ENCODE measurements at places on chromosomes 1 and 21.

- DNase-seq, result no peak
These were observed 163.9 kb downstream of the AKT3 start for GRCh38 chr1:243686159-243686558.

- no peak for DNase-seq
These were observed 671.9 kb upstream of the USP24 start for GRCh38 chr1:55886856-55887712.

DNA sequence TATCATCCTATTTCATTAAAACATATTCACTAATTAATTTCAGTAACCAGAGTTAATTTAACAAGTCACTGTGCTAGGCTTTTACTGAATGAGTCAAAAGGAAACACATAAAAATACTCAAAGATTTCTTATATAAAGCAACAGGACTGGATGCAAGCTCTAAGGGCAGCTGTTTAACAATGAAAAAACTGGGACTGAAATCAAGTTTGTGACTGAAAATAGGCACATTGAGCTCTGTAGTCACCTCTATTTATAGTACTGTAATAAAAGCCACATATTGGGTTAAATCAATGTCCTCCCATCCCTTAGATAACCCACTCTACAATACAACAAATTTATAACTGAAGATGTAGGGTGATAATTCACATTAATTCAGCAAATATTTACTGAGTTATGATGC lies 52.4 kb downstream of the SMYD3 start:
- DNase-seq, result no peak

DNA sequence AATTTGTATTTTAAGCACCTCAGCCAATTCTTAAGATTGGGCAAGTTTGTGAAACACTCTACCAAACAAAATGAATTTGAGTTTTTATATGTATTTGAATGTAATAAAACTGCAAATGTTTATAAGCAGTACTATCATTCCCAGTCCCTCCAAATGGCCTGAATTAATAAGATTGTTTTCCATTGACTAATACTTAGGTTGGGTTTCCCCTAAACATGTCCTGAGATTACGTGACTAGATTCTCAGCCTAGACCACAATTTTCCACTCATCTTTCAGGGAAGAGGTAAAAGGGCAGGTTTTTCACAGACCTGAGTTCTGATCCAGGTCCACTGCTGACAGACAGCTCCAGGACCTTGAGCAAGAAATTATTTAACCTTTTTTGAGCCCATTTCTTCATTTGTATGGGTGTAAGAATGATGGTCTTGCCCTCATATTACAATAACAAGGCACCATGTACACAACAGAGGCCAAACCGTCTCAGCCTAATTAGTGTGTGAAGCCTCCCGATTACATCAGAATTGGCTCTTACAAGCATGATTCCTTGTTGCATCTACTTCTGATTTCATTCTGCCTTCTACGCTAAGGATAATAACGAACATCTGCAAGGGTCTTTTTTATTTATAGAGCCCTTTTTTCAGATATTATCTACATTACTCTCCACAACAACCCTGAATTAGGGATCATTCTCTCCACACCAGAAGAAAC lies 51.2 kb downstream of the BEND5 start:
- DNase-seq, result no peak

DNA sequence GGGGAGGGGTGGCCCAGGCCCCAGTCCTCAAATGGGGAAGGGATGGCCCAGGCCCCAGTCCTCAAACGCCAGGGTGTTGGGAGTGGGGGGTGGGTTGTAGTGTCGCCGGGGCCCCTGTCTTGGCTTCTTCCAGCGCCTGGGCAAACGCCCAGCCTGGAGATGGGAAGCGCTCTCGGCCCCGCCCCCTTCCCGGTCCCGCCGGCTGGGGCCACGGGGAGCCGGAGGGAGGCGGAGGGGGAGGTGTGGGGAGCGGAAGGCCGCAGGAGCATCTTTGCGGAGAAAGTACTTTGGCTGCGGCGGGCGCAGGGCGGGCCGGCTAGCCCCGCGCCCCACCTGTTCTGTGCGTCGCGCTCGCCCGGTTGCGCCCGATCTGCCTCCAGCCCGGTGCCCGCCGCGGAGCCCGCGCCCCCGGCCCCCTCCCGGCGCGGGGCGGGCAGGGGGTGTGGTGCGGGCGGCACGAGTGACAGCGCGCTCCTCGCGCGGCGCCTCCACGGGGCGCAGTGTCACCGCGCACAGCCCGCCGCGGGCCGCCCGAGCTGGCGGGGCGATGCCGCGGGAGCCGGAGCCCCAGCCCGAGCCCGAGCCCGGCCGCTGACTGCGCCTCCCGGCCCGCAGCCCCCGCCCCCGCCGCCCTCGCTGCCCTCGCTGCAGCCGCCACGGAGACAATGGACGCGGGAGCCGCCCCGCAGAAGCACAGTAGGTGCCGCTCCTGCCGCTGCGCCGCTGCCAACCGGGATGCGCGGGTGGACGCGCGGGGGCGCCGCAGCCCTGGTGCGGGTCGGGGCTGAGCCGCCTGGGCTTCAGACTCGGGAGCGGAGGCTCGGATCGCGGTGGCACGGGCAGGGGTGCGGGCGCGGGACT lies 31.1 kb upstream of the PEX10 start:
- no peak for DNase-seq

DNA sequence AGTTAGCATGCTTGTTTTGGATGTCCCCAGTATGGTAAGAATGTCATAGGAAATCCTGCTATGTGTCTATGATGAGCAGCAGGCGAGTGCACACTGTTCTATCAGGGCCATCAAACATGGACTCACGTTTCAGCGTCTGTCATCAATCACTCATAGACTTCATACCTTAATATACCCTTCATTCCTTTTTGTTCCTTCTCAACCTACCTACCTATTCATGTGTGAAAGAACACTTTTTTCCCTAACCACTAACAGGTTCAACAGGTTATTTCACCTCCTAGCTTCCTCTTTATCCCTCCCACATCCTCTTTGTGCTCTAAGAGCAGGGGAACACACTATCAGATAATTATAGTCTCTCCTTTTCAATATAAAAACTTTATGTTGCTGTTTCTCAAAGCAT lies 300.6 kb downstream of the TM2D1 start:
- DNase-seq, result no peak

GRCh38 chr21:46549650-46550049 lies 55.2 kb downstream of the S100B start:
- DNase-seq, result no peak

DNA sequence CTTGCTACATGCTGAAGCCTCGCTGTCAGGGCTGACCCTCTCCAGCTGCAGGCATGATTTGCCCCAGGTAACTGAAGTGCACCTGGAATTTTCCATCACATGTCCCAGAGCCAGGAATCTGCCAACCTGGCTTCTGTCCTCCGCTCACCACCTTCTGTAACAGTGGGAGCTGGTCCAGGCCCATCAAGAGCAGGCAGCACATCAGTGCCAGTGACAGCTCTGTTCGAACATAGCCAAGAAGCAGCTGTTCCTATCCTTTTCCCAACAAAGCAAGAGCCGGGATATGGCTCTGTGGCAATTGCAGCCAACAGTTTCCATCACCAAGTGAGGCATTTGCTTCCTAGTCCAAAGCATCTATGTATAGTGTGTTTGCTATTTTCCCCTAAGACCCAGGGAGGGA lies 42.2 kb upstream of the KANK4 start:
- DNase-seq, result no peak

DNA sequence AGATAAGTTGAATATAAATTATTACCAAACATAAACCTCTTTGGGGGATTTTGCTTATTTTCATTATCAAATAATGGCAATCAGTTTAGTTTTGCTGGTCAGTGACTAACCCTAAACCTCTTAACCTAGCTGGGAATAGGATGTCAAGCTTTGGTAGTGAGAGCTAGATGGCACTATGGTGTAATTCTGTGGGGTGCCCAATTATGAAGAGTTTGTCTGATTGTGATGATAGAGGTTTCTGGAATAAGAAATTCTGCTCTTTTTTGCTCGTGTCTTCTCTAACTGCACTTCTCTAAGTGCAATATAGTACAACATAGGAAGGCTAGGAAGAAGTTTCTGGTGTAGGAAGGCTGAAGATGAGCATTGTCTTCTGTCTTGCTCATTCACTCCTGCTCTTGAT lies 59.8 kb downstream of the XCL1 start:
- no peak for DNase-seq

DNA sequence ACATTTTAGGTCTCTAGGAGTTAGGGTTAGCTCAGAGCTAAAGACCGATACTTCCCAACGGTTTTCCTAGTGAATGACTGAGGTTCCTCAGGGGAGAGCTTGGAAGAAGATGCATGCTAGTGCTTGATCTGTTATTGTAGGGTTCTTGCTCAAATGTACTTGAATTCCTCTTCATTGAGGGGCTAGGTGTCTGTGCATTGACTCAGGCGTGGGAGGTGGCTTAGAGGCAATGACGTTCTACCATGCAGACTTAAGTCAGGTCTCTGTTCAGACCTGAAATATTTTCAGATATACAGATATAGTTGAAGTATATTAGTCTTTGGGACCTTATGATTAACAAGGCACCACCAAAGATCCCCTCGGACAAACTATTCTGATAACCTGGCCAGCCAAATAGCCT lies 23.5 kb downstream of the S100A10 start:
- no peak for DNase-seq

DNA sequence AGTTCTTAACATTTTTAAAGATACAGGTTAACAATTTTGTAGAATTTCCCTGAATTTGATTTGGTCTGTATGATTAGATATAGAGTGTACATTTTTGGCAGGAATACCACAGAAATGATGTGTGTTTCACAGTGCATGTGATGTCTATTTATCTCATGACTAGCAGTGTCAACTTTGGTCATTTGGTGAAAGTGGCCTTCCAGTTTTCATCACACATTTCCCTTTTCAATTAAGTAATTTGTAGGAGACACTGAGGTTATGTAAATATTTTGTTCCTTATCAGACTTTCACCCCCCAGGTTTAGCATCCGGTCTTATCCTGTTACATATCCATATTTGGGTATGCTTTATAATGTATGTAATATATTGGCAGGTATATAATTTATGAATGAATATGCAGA lies 41.8 kb downstream of the MAP3K7CL start:
- DNase-seq, result no peak

GRCh38 chr21:40556442-40556968 lies 290.5 kb downstream of the DSCAM start:
- no peak for DNase-seq

GRCh38 chr1:234825498-234826165 lies 215.7 kb upstream of the IRF2BP2 start:
- DNase-seq, result no peak

GRCh38 chr21:23982546-23982945 lies 1624.7 kb downstream of the MRPL39 start:
- no peak for DNase-seq

Data from activated effector memory CD4-positive, alpha-beta T cell treated with Interleukin-2 at 50 U/mL for 16 hours (primary cell).